ENCODE measurements at places on chromosomes 16 and 17. TPM values are rescaled to one million over a fixed set of nuclear protein-coding genes. Genes with fewer than 3 reads are reported as not detected.

Gene CCL17
- not detected for total RNA-seq

Gene TLCD2
- total RNA-seq, result 4.2 TPM

GRCh38 chr17:13085578-13085977 is 67.8 kb upstream of the ELAC2 start:
- no peaks in the 10 kb centered on the region for H3K4me1 ChIP-seq
- H3K27me3 ChIP-seq, result peaks cover 7% of the 10 kb centered on the region
- no peak overlapping the region for H3K4me3 ChIP-seq
- H3K36me3 ChIP-seq, result no peaks in the 10 kb centered on the region
- no peak for DNase-seq

DNA sequence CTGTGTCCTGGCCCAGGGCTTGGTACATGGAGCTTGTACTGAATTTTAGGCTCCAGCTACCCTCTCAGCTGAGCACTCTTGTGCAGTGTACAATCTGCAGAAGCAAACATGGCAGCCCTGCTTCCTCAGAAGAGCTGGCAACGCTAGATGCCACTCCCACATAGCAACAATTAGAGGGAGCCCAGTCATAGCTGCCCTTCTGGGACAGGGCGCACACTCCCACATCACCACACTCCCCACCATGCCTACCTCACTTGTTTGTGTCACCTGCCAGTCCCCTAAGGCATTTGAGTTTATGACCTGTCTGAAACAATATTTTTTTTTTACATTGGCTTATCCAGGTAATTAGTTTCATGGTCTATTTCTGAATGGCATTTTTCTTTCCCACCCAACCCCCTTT is 72.3 kb downstream of the C17orf67 start:
- H3K4me1 ChIP-seq, result peaks cover 5% of the 10 kb centered on the region
- peaks cover 15% of the 10 kb centered on the region for H3K27me3 ChIP-seq
- no peak for DNase-seq

- H3K27ac ChIP-seq, result peak overlapping the region; percentile 49
- peaks cover 40% of the 10 kb centered on the region for H3K36me3 ChIP-seq
- peaks cover 70% of the 10 kb centered on the region for H3K4me1 ChIP-seq
- no peaks in the 10 kb centered on the region for H3K27me3 ChIP-seq
- peak; percentile 94 for DNase-seq
These were observed 25.2 kb upstream of the USP36 start for GRCh38 chr17:78865682-78866390.

GRCh38 chr16:55468352-55468990 is 10.5 kb upstream of the MMP2 start:
- no peaks in the 10 kb centered on the region for H3K27me3 ChIP-seq
- no peak for DNase-seq
- H3K36me3 ChIP-seq, result no peaks in the 10 kb centered on the region

DNA sequence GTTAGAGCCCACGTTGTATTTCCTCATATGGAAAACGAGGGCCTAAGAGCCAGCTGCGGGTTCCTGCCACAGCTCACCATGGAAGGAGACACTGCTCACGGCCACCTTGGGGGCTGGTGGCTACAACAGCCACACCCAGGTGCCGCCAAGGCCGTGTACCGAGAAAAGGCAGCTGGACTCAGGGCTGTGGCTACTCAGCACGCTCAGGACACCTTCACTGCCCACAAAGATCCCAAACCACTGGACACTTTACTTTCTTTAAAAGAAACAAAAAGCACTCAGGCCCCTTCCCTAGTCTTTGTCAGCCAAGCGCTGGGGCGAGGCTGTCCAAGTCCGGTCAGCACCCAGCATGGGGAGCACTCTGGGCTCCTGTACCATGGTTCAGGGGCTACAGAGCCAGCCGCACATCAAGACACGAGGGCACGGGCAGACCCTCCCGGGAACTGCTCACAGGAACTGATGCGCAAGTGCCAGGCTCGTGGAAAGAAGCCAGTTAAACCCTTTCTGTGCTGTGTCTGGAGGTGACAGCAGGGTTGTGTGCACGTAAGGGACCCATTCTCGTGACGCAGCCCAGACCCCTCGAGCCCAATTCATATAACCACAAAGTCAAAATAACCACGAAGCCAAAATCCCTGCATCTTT is 18.5 kb downstream of the SLC16A3 start:
- H3K36me3 ChIP-seq, result peaks cover 54% of the 10 kb centered on the region
- H3K27me3 ChIP-seq, result no peaks in the 10 kb centered on the region
- H3K4me3 ChIP-seq, result no peak overlapping the region
- peak overlapping the region; percentile 81 for H3K27ac ChIP-seq
- DNase-seq, result no peak

GRCh38 chr16:72084445-72084844 is 9.0 kb downstream of the TXNL4B start:
- no peaks in the 10 kb centered on the region for H3K27me3 ChIP-seq
- no peaks in the 10 kb centered on the region for H3K4me1 ChIP-seq
- H3K36me3 ChIP-seq, result peaks cover 45% of the 10 kb centered on the region
- no peak overlapping the region for H3K4me3 ChIP-seq
- DNase-seq, result no peak

DNA sequence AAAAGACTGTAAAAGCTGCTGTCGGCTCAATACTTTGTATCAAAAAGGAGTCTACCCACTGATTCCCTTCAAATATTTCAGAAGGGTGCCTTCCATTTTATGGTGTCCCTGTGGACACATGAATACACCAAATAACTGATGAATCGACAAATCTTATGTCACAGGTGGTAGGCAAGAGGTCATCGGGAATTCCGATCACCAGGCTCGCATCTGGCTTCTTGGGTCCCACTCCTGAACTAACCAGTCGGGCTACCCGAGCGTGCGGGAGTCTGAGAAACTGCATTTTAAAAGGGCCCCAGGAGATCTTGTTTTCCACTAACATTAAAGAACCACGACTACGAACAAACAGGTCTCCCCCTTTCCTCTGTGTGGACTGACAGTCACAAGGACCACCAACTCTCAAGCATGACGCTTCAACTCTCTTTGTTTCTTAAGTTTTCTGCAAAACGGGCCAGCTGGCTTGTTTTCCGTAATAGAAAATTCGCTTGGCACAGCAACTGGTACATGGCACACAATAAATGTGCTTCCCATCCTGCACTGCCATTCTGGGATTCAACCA is 873 bp downstream of the PSME3IP1 start:
- peak overlapping the region; percentile 92 for H3K4me3 ChIP-seq
- no peak for DNase-seq
- no peaks in the 10 kb centered on the region for H3K27me3 ChIP-seq
- peaks cover 3% of the 10 kb centered on the region for H3K36me3 ChIP-seq

GRCh38 chr16:78072275-78072674 is 27.2 kb upstream of the WWOX start:
- no peak for DNase-seq
- no peaks in the 10 kb centered on the region for H3K27me3 ChIP-seq
- H3K4me1 ChIP-seq, result no peaks in the 10 kb centered on the region
- no peak overlapping the region for H3K27ac ChIP-seq
- no peak overlapping the region for H3K4me3 ChIP-seq

DNA sequence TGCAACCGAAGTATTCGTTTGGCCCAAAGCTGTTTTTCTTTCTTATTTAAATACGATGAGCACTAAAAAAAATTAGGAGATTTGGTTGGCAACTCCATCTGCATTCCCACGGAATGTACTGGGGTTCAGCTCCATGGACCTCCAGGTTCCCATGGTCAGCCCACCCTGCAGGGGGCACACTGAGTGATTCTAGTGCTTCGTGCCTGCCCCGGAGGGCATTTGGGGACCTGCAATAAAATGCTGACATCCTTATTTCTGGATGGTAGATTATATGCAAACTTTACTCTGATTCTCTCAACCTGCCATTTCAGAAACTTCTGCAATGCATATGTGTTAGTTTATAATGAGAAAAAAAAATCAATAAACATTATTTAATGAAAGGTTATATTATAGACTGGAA is 339.4 kb downstream of the XYLT1 start:
- peaks cover 5% of the 10 kb centered on the region for H3K36me3 ChIP-seq
- H3K4me1 ChIP-seq, result no peaks in the 10 kb centered on the region
- DNase-seq, result no peak
- H3K27ac ChIP-seq, result no peak overlapping the region

Gene ZNF232
- 7.9 TPM for total RNA-seq

Gene TBC1D26
- 0.78 TPM for total RNA-seq

DNA sequence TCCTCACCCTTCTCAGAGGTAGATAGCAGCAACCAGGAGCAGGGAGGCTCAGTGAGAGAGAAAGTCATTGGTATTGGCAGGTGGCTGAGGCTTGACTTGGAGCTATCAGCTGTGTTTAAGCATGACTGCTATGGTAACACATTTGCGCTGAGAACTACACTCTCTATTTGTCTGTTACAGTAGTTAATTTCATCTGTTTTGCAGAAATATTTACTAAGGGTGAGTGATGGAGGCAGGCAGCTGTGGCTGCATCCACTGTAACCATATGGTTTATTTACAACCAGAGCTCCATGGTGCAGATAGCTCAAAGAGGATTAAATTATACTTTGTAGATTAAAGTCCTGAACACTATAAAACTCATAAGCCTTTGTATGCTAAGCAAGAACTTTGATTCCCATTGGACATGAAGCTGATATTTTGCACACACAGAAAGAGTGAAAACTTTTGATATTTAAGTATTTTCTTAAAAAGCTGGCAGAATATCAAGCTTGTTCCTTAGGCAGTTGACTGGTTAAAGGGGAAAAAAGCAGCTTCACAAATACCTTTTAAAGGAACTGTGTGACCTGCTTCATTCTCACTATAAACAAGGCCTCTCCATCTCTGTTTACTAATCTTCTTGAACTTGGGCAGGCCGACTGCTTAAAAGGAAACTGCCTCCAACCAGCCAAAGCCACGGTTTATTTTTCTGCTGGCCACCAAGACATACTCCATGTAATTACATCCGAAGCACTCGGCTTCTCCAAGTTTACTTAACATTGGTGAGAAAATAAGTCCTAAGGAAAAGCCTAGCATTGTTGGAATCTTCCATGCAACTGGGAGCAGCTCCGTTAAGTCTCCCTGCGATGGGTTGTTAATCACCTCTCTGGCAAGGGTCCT is 299.8 kb upstream of the ZFHX3 start:
- H3K27ac ChIP-seq, result no peak overlapping the region
- no peaks in the 10 kb centered on the region for H3K36me3 ChIP-seq
- no peak for DNase-seq
- peaks cover 32% of the 10 kb centered on the region for H3K27me3 ChIP-seq

Gene CYGB
- total RNA-seq, result 8.6 TPM

Gene ABCC1
- total RNA-seq, result 256 TPM

GRCh38 chr16:6646891-6647290 is 685.8 kb upstream of the RBFOX1 start:
- no peaks in the 10 kb centered on the region for H3K27me3 ChIP-seq
- H3K27ac ChIP-seq, result no peak overlapping the region
- H3K4me1 ChIP-seq, result no peaks in the 10 kb centered on the region
- DNase-seq, result no peak
- no peaks in the 10 kb centered on the region for H3K36me3 ChIP-seq
- H3K4me3 ChIP-seq, result no peak overlapping the region

Data from osteocyte (in vitro differentiated cells).